ENCODE measurements at places on chromosomes 1 and 21.
A peak's percentile ranks its signal among the peaks of the same experiment; 100 is the strongest.

- DNase-seq, result no peak
These were observed 16.6 kb upstream of the DR1 start for GRCh38 chr1:93328809-93329760.

DNA sequence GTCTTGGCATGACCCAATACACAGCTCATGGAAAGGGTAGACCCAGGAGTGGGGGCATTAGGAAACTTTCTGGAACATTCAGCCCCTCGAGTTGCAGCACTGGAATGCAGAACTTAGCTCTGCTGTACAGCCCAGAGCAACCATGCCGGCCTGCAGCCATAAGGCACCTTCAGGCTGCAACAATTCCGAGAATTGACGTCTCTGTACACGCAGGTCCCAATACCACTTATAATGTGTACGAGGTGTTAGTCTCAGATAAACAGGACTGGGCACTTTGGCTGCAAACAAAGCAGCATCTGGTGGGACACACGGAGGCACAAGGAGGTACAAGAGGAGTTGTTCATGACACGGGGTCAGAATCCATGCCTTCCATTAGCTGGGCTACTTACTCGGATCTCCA is 7.9 kb downstream of the CBR1 start:
- no peak for DNase-seq

DNA sequence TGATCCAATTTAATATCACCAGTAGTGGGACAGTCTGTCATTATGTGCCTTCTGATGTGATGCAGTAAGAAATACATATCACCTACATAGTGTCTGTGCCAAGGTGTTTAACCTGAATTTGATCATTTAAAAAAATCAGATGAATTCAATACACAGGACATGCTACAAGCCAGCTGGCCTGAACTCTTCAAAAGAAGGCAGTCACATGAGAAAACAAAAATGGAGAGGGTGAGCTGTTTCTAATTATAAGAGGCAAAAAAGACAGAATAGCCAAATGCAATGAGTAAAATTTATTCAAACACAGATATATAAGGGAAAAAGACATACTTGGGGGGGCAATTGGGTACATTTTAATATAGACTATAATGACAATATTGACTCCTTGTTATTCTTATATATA is 66.5 kb downstream of the ST3GAL3 start:
- DNase-seq, result no peak

GRCh38 chr1:188590641-188591040 is 1761.9 kb downstream of the PLA2G4A start:
- no peak for DNase-seq

DNA sequence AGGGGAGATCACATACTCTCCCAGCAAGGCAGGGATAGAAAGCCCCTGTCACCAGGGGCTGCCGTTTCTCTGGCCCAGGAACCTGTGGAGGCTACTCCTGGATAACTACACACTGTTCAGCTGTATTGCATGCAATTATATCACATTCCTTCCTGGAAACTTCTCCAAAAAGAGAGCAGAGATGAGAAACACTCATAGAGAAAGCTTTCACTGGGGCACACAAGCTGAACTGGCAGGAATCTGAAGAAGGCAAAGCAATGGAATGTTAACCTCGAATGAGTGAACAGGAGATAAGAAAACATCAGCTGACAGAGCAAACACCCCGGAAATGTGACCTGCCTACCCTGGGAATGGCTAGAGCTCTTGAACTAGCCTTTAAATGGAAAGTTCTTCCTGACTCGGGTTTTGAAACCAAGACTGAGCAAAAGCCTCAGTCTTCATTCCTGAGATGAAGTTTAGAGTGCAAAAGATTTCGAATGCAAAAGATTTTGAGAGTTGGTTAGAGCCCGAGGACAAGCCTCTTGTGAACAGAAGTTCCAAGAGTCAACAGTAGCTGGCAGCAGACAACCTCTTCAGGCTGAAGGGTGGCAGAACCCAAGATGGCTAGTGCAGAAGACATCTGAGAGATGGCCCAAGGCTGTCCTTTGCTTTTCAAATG is 32.3 kb downstream of the CCN1 start:
- no peak for DNase-seq

DNA sequence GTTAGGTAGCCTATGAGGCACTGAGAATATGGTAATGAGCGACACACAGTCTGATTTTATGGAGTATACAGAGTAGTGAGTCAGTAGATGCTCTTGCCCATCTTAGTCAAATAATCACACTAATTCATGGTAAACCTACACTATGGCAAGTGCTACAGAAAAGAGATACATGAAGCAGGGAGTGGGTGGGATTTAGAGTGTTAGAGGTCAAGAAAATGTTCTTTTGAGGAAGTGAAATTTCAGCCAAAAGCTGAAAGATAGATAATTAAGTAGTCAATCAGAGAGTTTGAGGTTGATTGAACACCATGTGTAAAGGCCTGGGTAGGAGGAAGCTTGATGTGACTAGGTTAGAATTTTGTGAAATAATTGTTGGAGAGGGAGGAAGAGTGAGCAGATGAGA is 14.7 kb downstream of the MDM4 start:
- DNase-seq, result no peak

DNA sequence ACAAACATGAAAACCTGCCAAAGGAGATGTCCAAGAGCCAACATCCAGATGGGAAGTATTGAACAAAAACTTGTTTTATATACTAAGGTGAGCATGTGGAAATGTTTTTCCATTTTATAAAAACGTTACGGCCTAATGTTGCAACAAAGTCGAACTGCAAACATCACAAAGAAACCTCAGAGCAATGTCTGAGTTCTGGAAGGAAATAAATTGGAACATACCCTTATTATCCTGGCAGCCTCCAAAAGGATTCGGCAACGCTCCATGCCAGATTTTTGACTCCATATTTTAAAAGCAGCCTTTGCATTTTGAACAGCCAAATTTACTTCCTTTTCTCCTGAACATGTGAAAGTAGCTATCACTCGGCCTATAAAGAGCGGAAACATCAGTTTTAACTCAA is 3.3 kb downstream of the ALDH9A1 start:
- no peak for DNase-seq

DNA sequence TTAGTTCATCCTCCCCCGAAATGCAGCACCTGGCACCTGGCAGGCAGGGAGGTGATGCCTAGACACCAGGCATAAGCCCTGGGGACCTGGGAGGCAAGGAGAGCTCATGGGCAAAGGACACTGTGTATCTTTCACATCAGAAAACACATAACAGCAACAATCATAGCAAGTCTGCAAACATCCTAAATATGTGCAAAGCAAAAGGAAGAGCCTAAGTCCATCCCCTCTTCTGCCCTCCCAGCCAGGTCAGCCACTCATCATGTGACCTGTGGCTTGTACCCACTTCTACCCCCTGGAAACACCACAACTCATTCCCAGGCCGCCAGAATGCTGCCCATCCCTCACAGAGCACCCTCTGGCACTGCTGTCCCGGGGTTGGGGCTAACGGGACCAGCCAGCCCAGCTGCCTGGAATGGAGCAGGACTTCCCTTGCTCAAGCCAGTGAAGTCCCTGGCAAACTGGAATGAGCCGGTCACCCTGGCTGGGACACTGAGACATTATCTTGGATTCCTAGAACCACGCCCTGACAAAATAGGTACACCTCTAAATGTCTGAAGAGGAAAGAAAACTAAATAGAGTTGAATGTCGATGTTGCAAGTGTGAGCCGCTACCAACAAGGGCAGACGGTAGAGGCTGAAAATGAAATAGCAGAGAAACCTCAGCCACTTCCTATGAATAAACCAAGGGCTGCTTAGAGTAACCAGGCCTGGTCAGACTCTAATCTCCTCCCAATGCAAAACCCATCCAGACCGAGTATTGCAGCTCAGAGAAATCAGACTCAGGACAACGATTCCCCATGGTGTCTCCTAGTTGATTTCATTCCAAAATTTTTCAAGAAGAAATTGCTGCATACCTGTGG is 29.4 kb downstream of the TMPRSS2 start:
- no peak for DNase-seq

- no peak for DNase-seq
These were observed 57.9 kb upstream of the KCNE2 start for GRCh38 chr21:34305605-34306604.

GRCh38 chr1:153340356-153340755 is 8.3 kb downstream of the PGLYRP4 start:
- DNase-seq, result no peak

GRCh38 chr21:36718951-36719501 is 20.1 kb downstream of the SIM2 start:
- peak; percentile 83 for DNase-seq

DNA sequence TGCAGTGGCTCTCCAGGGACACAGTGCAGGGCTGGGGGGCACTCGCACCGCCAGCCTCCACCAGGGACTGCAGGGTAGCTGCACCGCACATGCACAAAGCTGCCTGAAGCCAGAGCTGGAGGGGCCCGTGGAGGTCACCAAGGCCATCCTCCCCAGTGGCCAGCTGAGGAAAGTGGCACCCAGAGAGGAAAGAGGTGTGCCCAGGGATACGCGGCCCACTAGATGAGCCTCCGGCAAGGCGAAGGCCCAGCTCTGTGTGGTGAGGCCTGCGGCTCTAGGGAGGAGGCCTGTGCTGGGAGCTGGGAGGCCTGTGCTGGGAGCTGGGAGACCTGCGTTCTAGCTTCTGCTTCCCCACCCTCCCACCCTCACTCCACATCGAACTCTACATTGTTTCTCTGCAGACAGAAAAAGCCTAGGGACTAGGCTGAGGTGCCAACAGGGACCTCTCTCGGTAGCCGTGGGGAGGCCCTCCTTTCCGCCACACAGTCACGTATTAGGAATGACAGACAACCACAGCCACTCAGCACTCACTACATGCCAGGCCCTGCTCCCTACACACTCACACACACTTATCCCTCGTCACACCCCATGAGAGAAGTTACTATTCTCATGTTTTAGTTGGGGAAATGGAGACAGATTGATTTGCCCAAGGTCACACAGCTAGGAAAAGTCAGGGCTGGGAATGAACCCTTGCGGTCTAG is 921 bp upstream of the ASCL5 start:
- no peak for DNase-seq

DNA sequence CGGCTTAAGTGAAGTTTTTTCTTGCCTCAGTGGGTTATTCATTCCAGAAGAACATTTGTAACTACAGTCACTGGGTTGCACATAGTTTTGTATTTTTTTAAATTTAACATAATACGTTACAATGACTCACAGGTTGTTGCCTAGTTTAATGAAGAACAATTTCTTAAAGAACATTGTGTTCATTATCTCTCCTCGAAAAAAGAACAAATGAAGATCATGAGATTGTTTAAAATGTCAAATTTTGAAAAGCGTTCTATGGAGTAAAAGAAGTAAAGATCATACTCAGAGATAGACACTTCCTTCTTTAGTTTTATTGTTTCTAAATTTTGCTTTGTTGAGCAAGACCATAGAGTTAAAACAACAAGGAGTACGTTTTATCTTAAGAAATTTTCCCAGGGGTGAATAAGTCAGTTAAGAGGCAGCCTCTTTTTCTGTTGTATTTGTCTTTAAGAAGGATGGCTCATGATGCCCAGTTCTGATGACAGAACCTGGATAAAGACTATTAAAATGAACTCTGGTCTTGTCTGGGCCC is 10.5 kb upstream of the SLAMF1 start:
- DNase-seq, result no peak

GRCh38 chr1:84736445-84736844 is 46.2 kb upstream of the SSX2IP start:
- DNase-seq, result no peak

DNA sequence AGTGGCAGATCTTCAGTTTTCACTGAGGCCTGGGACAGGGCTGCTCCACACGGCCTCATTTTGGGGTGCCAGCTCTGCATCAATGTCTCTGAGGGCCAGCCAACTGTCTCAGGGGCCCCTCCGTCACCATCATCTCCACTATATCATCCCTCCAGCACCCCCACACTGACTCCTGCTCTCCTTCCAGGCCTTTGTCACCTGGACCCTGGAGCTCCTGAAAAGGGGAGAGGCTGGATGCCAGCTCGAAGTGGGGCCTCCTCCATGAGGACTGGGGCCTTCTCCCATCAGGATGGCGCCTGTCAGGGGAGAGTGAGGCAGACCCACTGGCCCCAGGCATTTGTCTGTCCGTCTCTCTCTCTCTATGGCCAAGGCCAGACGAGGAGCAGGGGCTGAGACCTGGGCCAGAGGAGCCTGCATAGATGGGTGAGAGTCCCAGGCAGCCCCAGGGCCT is 44.7 kb upstream of the LRP8 start:
- DNase-seq, result peak; percentile 49

GRCh38 chr1:164718821-164719220 is 159.8 kb downstream of the PBX1 start:
- no peak for DNase-seq

DNA sequence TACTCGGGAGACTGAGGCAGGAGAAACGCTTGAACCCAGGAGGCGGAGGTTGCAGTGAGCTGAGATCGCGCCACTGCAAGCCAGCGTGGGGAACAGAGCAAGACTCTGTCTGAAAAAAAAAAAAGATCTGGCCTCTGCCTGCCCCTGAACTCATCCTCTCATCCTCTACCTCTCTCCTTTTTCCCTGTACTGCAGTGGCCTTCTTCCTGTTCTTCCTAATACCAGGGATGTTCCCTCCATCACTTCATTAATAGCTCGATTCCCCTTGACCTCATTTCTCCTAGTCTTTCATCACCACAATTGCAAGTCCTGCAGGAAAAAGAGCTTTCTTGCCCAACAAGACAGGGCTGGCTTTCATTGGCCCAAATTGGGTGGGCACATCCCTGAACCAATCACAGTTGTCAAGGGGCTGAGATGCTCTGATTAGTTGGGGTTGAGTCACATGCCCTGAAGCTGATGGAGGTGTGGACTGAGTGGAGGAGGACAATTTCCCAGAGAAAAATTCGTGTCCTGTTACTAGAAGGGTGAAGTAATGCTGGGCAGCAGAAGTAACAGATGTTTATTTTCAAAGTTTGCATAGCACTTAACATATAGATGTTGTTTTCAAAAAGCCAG is 86.8 kb upstream of the PUM1 start:
- no peak for DNase-seq

GRCh38 chr1:201356701-201357100 is 20.8 kb downstream of the TNNT2 start:
- DNase-seq, result no peak

GRCh38 chr21:27816301-27816700 is 849.4 kb upstream of the ADAMTS5 start:
- DNase-seq, result no peak

DNA sequence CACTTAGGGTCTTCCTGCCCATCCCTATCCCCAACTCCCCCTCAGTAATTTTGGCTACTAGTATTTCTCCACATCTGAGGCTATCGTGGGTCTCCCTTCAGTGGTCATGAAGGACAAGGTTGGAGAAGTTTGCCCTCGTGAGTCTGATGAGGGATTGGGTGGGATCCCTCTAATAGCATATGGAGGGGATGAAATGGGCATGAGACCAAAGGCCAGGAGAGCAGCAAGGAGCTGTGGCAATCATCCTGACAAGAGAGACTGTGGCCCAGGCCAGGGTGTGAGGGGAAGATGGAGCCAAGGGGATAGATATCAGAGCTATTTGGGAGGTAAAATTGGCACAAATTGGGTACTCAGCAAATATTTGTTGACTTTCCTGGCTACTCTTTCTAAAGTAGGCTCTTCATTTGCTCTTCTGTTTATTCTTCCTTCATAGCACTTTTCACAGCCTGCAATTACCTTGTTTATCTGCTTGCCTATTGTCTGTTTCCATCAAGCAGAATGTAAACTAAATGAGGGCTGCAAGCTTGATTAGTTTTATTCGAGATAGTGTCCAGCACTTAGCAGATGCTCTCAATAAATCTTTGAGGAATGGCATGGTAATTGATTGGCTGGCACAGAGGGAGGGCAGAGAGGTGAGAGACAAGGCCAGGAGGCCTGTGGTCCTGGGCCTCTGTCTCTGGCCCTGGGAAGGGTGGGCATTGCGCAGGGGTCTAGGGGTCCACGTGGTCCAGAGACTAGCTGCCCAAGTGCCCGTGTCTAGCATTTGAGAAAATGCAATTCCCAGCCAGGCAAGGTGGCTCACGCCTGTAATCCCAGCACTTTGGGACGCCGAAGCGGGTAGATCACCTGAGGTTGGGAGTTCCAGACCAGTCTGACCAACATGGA is 1.5 kb upstream of the PLK3 start:
- no peak for DNase-seq

Measured in mesenteric fat pad (tissue), 1 donor.